Ovary (tissue), 10 donors: ENCODE measurements at places on chromosomes 11 and 22. TPM values are rescaled to one million over a fixed set of nuclear protein-coding genes. Genes with fewer than 3 reads are reported as not detected.

DNA sequence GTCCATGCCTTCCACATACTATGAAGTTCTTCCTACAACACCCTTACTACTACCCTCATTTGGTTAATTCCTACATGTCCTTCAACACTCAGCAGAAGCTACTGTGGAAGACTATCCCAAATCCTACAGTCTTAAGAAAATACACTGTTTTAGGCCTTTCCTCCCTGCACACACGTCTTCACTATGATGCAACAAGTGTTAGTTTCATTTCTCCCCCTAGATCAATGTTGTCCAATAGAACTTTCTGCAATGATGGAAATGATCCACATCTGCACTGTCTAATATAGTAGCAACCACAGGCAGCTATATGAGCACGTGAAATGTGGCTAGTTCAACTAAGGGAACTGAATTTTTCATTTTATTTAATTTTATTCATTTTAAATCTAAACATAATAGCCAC is 46.7 kb upstream of the CCDC34 start:
- H3K27me3 ChIP-seq, result no peaks in the 10 kb centered on the region
- no peaks in the 10 kb centered on the region for H3K36me3 ChIP-seq
- H3K27ac ChIP-seq, result no peak overlapping the region
- no peak for DNase-seq
- H3K4me3 ChIP-seq, result no peak overlapping the region
- H3K4me1 ChIP-seq, result no peaks in the 10 kb centered on the region

GRCh38 chr11:133898770-133899115 is 53.4 kb upstream of the SPATA19 start:
- no peaks in the 10 kb centered on the region for H3K36me3 ChIP-seq
- no peaks in the 10 kb centered on the region for H3K4me1 ChIP-seq
- no peak overlapping the region for H3K27ac ChIP-seq
- no peak overlapping the region for H3K4me3 ChIP-seq

DNA sequence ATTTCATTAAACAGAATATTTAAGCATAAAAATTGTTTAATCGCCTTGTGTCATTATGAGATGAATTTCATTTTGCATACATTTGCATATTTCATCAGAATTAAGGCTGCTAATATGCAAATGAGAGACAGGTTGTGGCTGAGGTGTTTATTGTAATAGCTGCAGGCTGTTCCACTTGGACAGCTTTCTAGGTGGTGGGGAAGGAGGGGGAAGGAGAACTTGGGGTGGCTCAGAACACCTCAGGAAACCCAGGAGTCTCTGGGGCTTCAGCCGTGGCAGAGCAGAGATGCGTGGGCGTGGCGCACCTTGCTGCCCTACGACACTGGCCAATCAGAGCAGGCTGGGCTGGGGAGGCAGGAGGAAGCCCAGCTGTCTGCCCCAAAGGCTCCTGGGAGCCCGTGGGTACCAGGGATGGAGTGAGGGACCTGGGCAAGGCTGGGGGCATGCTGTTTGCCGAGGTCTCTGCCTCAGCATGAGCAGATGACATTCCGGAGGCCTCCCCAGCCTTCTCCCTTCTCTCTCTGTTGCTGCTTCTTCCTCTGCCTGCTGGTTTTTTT is 542.9 kb downstream of the MN1 start:
- H3K36me3 ChIP-seq, result no peaks in the 10 kb centered on the region
- no peak for DNase-seq
- H3K27me3 ChIP-seq, result no peaks in the 10 kb centered on the region
- H3K27ac ChIP-seq, result no peak overlapping the region
- H3K4me1 ChIP-seq, result no peaks in the 10 kb centered on the region
- H3K4me3 ChIP-seq, result no peak overlapping the region

- no peak overlapping the region for H3K27ac ChIP-seq
- no peaks in the 10 kb centered on the region for H3K4me1 ChIP-seq
- DNase-seq, result no peak
These were observed 37.7 kb downstream of the TCIRG1 start for GRCh38 chr11:68076371-68077042.

DNA sequence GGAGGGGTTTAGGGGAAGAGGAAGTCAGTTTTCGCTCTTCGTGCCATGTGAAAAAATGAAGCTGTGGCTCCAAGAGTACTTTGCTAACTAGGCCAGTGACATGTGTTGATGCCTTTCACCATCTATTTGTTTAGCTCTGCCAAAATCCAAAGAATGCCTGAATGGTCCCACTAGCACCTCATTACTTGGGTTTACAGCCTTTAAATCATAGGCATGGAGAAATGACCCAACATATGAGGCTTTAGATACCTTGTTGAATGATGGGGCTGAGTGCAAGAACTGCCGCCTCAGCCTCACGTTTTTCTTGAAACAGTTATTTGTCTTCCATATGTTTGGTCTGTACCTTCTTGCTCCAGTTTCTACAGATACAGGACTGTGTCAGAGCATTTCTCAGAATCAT is 8.3 kb downstream of the RBM4 start:
- H3K27ac ChIP-seq, result no peak overlapping the region
- no peak overlapping the region for H3K4me3 ChIP-seq
- no peaks in the 10 kb centered on the region for H3K36me3 ChIP-seq
- H3K27me3 ChIP-seq, result no peaks in the 10 kb centered on the region

- DNase-seq, result no peak
- H3K36me3 ChIP-seq, result no peaks in the 10 kb centered on the region
- H3K4me3 ChIP-seq, result no peak overlapping the region
- no peak overlapping the region for H3K27ac ChIP-seq
These were observed 7.8 kb downstream of the PRR14L start for GRCh38 chr22:31742115-31742514.

- no peaks in the 10 kb centered on the region for H3K36me3 ChIP-seq
These were observed 16.3 kb upstream of the SORL1 start for GRCh38 chr11:121435551-121436511.

- H3K27me3 ChIP-seq, result no peaks in the 10 kb centered on the region
- DNase-seq, result no peak
- H3K4me1 ChIP-seq, result no peaks in the 10 kb centered on the region
- H3K36me3 ChIP-seq, result no peaks in the 10 kb centered on the region
- no peak overlapping the region for H3K27ac ChIP-seq
These were observed 10.7 kb downstream of the DSCAML1 start for GRCh38 chr11:117786135-117786870.

- no peak overlapping the region for H3K4me3 ChIP-seq
- no peak overlapping the region for H3K27ac ChIP-seq
- no peak for DNase-seq
- no peaks in the 10 kb centered on the region for H3K27me3 ChIP-seq
These were observed 27.8 kb downstream of the FCHSD2 start for GRCh38 chr11:73114110-73114834.

DNA sequence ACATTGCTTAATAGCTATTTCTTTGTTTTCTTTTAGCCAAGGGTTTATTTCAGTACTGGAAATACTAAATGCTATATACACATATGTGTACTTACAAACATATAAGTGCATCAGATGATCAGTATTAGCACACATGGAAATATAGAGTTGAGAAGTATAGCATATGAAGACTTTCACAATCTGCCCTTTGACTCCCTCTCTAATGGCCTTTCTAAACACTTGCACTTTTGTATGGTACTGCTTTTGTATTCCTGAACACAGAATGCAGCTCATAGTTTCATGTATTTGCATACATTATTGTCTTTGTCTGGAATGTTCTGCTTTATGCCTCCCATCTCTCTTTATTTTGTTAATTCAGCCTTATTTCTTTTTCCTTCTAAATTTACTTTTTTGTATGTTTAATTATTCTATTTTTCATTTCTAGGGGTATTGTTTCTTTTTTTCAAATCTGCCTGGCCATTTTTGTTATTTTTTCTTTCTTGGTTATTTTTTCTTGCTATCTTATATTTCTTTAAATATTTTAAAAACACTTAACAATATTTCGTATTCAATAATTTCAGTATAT is 28.8 kb downstream of the ACER3 start:
- no peak overlapping the region for H3K4me3 ChIP-seq
- no peak overlapping the region for H3K27ac ChIP-seq
- H3K4me1 ChIP-seq, result no peaks in the 10 kb centered on the region
- H3K27me3 ChIP-seq, result no peaks in the 10 kb centered on the region
- no peak for DNase-seq
- no peaks in the 10 kb centered on the region for H3K36me3 ChIP-seq

GRCh38 chr11:73379189-73379880 is 3.1 kb downstream of the RELT start:
- no peak overlapping the region for H3K27ac ChIP-seq
- H3K36me3 ChIP-seq, result no peaks in the 10 kb centered on the region
- no peak overlapping the region for H3K4me3 ChIP-seq

DNA sequence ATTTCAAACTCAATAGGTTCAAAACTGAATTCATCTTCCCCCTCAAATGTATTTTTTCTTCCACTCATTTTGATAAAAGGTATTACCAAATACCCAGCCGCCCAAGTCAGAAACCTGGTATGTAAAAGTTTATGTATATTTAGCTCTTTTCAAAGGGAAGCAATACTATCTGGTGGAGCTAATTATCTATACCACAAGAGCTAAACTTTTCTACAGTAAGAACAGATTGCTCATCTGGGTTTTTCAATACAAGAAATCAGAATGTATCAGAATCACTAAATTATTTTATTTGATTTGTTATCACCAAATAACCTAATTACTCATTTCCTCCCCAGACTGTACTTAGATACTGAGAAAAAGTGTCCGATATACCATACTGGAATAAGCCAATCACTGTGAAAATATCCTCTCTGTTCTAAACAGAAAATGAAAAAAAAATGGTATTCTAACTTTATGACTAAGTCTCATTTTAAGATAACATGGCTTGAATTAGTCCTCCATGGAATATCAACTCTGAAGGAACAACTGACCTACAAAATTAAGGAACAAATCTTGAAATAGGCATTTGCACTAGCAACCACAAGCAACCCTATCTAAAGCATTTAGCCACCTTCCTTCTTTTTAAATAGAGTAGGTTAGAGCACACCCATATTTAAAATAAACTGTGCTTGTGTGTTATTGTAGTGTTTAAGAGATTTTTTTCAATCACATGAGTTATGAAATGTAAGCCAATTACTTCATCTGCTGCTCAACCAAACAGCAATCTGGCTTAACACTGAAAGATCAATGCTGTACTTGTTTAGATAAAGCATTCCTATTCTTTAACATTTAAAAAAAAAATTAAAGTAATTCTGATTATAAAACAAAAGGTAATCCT is 35.0 kb downstream of the RDX start:
- peaks cover under 1% of the 10 kb centered on the region for H3K4me1 ChIP-seq
- no peak overlapping the region for H3K27ac ChIP-seq
- H3K36me3 ChIP-seq, result no peaks in the 10 kb centered on the region
- no peaks in the 10 kb centered on the region for H3K27me3 ChIP-seq
- H3K4me3 ChIP-seq, result no peak overlapping the region

GRCh38 chr11:346529-346928 is 22.8 kb upstream of the B4GALNT4 start:
- no peaks in the 10 kb centered on the region for H3K27me3 ChIP-seq
- H3K27ac ChIP-seq, result no peak overlapping the region
- no peak overlapping the region for H3K4me3 ChIP-seq

HTR3A gene
- total RNA-seq, result not detected

VSIG2 gene
- 27.1 TPM for total RNA-seq

STK33 gene
- total RNA-seq, result 19.8 TPM

MTMR3 gene
- 50.3 TPM for total RNA-seq

PDGFB gene
- total RNA-seq, result 4.4 TPM

C22orf23 gene
- total RNA-seq, result 0.45 TPM

DNAJB7 gene
- total RNA-seq, result not detected

PARVG gene
- 3.2 TPM for total RNA-seq
